Neuronal stem cell (in vitro differentiated cells): ENCODE measurements at places on chromosomes 5 and 9.

DNA sequence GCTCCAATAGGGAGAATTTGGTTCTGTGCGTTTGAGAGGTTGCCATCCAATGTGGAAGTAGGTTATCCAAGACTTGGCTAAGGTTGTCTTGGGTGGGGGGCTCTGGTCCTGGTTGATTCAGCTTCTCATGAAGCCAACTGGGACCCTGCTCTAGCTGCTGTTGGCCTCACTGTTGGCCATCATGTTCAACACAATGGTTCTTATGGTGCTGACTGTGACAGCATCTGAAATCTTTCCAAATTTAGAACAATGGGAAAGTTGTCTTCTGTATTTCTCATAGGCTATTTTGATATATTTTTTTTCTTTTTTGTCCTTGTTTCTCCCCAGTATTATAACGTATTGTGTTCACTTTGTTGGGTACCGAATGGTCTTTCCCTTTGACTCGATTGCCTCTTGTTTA lies 71.9 kb downstream of the GDNF start:
- no peak for DNase-seq

GRCh38 chr9:125391704-125392103 lies 130.1 kb downstream of the GAPVD1 start:
- DNase-seq = no peak

DNA sequence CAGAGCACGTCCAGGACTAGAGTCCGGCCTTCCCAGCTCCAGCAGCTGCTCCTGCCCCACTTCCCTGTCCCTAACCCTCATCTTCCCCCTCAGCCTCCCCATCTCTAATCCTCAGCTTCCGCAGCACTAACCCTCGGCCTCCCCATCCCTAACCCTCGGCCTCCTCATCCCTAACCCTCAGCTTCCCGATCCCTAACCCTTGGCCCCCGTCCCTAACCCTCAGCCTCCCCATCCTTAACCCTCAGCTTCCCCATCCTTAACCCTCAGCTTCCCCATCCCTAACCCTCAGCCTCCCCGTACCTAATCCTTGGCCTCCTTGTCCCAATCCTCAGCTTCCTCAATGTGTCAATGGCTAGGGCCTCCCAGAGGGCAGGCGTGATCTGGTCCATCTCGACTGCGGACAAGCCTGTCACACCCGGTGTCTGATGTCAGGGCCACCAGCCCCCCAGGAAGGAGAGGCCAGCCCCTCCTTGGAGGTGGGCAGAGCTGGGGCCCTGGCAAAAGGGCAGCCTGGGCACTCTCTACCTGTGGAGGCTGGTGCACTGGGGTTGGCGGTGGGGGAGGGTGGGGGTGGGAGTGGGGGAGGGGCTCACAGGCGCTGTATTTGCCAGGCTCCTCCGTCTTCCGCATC lies 1.4 kb downstream of the OBP2B start:
- no peak for DNase-seq

DNA sequence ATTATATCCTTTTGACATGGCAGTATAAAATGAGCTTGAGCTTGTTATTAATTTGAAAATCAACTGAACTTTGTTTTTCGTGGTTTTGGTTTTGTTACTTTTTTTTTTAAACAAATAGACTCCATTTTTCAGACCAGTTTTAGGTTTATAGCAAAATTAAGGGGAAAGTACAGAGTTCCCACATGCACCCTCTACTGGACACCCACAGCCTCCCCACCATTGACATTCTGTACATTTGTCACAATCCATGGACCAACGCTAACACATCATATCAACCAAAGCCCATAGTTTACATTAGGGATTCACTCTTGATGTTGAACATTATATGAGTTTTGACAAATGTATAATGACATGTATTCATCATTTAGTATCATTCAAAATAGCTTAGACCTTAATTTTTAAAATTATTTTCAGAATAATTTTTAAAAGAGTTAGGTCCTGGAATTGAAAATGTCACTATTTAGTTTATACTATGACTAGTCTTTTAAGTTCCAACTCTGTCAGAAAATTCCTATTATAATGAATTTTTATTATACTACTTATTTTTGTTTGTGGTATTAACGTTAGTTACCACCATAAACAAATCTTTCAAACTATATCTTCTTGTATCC lies 35.3 kb upstream of the JMY start:
- no peak for DNase-seq

DNA sequence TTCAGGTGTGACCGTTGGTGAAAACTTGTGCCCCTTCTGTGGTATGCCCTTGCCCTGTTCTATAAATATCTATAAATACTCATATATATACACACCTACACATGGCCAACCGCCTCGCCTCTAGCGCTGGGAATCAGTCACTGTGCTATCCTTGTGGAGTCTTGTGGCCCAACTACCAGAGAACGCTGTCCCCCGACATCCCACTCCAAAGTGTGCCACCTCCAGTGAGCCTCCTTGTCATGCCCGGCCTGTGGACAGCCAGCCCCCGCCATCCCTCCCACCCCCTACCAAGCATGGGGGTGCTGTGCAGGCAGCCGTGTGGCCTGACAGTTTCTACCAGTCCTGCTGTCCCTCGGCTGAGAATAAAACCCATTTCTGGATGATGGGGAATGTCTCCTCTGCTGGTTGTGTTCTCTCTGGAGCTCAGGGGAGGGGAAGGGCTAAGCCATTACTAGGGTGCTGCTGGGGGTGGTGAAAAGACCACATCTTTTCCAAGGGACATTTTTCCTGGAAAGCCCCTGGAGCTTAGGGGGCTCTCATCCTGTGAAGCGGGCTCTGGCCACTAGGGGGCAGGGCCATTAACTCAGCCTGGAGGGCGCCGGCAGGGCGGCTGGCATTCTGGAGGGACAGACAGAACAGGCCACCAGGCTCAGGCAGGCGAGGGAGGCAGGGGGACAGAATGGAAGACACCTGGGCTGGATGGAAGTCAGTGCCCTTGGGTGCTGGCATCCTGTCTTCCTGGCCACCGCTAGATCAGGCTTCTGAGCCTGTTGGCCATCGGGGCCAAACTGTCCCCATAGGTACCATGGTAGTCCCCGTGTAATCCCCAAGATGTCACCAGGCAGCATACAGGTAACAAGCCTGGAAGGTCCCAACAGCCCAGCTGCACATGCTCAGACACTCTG lies 20.7 kb downstream of the GOLGA2 start:
- peak; percentile 67 for DNase-seq

DNA sequence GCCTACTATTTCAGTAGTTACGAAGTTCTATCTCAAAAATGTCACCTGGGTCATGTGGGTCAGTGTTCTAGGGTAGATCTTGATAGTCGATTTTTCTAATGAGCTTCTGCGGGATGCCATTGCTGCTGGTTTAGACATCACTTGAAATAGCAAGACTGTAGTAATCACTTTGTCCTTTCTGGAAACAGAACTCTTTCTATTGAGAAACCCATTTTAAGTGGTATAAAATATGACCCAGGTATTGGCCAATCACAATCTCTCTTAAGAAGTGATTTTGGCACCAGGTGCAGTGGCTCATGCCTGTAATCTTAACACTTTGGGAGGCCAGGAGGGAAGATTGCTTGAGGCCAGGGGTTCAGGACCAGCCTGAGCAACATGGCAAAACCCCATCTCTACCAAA lies 17.6 kb downstream of the ARRDC3 start:
- DNase-seq = no peak

GRCh38 chr9:98943682-98944056 lies at the start of gene COL15A1:
COL15A1 (plus strand) TSS chr9:98943907; CDS start chr9:98944062, 155 bp downstream.
- peak; percentile 64 for DNase-seq

DNA sequence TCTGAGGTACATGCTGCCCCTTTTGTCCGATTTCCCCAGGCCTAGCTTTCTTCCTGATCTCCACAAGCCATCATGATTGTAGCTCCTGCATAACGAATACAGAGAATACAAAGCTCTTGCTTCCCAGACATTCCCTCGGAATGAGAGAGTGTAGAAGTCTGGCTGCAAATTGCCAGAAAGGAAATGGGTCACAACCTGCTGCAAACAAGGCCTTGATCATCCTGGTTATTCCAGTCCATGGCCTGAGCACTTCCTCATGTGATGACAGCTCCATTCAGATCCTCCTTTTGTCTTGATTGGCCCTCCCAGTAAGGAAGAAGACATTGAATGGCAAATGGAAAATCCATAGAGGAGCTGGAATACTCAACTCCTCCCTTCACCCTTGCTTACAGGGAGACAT lies 136.0 kb upstream of the ADRA1B start:
- no peak for DNase-seq

GRCh38 chr9:100196215-100196614 lies 97.2 kb downstream of the INVS start:
- no peak for DNase-seq

GRCh38 chr5:5638211-5638610 lies 215.7 kb downstream of the ICE1 start:
- DNase-seq = no peak

DNA sequence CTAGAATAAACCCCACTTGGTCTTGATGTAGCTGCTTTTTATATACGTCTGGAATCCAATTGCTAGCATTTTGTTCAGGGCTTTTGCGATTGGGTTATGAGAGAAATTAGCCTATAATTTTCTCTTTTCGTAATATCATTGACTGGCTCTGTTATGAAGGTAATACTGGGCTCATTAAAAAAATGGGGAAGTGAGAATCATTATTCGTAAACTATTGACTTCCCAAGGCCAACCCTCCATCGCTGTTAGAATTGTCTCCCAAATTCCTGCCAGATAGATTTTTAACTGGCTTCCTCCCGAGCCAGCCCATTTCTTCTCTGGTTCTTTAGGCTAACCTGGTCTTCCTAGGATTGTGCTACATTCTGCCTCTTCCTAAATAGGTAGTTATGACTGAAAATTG lies 35.9 kb upstream of the GRPEL2 start:
- no peak for DNase-seq

- DNase-seq = no peak
These were observed 30.3 kb upstream of the INSYN2B start for GRCh38 chr5:170010595-170010994.

DNA sequence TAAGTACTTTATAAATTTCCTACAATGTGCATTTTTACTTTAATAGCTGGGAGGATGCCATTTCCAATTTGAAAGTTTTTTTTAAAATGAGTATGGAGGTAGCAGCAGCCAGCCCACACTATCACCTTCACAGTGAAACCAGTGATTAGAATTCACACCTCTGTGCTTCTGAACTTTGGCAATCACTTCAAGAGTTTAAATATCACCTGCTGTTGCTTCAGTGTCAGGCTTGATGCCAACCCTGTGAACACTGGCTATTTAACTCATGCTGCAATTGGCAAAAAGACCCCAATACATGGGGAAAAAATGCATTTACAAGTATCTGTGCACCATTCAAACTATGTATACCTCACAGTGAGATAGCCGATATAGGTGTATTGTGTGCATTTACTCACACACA lies 57.4 kb downstream of the CDK5RAP2 start:
- DNase-seq = no peak

DNA sequence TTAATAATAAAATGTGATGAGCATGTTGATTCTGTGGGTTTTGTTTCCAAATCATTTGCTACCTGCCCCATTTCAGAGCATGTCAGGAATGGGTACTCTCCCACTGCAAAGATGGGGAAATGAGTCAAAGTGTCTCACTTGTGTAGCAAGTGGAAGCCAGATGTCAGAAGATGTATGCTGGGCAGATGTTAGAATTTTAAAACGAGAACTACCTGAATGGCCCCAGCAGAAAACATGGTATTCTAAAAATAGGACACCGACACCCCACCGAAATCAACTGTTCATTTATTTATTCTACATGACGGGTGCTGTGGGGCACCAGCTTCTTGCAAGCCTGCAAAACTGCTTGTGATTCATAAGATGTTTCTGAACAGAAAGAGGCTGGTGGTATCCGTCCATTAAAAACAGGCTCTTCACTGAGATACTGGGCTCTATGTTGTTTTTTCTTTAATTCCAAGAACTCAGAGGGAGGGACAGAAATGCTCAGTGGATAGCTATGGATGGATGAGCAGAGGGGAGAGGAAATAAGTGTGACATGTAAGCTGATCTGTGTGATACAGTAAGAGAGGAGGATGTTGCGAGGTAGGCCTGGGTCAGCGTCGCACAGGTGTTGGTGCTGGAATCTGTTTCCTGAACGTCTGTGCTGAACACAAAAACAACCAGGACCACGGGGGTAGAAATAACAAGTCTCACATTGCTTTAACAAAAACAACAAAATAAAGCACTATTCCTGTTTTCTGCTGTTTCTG lies 157.2 kb downstream of the EFNA5 start:
- DNase-seq = no peak

- DNase-seq = no peak
These were observed 4.8 kb upstream of the C5orf47 start for GRCh38 chr5:173984218-173984617.

GRCh38 chr9:79731171-79731890 lies 159.6 kb downstream of the TLE4 start:
- DNase-seq = no peak

- no peak for DNase-seq
These were observed 60.4 kb upstream of the CTSL start for GRCh38 chr9:87665505-87665904.

GRCh38 chr5:79448336-79448735 lies 65.6 kb downstream of the HOMER1 start:
- DNase-seq = no peak

DNA sequence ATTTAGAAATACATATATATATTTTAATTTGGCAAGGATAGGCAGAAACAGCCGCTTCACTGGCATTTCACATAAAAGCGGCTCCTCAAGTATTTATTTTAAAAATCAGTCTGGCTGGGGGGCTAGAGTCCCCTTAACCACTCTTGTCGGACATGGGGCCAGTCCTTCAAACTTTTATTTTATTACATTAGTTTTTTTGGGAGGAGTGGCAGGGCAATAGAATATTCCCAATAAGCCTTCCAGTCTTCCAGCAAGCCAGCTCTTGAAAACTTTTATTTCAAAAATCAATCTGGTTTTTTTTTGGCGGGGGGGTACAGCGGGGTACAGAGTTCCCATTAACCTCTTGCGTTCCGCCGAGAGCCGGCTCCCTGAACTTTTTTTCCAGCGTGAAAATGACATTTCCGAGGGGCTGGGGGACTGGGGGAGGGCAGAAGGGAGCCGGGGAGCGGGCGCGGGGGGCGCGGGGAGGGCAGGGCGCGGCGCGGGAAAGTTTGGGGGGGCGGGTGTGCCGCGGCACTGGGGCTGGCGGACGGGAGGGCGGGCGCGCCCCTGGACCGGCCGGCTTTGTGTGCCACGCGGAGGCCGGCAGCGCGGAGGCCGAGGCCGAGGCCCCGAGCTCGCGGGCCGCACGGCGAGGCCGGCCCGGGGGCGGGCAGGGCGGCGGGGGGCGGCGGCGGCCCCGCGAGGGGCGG lies 504 bp upstream of the ZNF618 start:
- no peak for DNase-seq

DNA sequence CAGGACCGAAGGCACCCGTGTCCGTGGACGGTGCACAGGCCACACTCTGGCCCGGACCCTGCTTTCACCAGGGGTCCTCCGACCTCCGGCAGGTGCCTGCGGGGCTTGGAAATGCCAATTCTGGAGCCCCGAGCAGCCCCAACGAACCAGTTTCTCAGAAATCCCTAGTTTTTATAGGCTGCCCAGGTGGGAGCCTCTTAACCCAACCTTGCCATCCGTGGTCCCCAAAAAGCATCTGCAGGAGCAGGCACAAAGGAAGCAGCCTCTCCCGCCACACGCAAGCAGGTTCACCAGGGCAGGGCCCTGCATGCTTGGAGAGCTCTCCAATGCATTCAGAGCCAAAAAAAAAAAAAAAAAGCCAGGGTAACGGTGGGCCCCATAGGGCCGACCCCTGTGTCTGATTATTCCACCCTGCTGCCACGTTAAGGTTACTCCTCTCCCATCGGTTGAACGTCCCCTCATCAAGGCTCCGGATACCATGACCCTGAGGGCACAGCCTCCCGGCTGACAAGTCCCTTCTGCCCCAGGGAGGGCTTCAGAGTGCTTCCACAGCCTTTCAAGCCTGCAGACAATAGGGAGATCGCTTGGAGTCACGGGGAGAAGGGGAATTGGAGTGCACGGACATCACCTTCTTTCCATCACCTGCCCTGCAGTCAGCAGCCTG lies 796 bp upstream of the TPRN start:
- no peak for DNase-seq
